Muscle of back (tissue), 13 donors: ENCODE measurements at places on chromosomes 5 and 9. TPM values are rescaled to one million over a fixed set of nuclear protein-coding genes. Genes with fewer than 3 reads are reported as not detected.

DNA sequence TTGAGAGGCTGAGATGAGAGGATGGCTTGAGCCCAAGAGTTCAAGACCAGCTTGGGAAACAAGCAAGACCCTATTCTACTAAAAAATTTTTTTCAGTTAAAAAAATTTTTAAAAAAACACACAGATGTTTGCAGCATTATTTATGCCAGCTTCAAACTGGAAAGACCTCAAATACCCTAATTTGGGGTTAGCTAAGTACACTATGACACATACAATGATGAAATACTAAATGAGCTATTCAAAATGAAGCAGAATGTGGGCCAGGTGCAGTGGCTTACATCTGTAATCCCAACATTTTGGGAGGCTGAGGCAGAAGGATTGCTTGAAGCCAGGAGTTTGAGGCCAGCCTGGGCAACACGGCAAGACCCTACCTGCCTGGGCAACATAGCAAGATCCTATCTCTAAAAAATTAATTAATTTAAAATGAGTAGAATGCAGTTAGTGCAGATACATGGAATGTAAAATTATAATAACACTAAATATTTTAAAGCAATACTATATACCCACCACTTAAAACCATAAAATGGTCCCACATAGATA lies 44.9 kb downstream of the LHFPL2 start:
- DNase-seq: no peak

DNA sequence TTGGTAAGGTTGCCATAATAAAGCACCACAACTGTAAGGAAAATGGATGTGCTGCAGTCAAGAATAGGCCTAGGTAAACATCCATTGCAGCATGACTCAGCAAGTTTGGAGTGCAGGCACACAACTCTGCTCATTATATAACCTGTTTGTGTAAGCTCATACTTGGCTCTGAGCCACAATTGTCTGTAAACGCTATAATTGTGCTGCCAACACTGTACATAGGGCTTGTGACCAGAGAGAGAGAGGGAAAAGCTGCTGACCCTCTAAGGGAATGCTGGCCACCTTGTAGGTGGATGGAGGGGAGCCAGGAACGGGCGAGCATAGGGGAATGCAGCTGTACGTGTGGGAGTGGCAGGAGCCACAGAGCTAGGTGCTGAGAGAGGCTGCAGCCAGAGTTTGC lies 2186.5 kb upstream of the ACO1 start:
- no peak for DNase-seq

DNA sequence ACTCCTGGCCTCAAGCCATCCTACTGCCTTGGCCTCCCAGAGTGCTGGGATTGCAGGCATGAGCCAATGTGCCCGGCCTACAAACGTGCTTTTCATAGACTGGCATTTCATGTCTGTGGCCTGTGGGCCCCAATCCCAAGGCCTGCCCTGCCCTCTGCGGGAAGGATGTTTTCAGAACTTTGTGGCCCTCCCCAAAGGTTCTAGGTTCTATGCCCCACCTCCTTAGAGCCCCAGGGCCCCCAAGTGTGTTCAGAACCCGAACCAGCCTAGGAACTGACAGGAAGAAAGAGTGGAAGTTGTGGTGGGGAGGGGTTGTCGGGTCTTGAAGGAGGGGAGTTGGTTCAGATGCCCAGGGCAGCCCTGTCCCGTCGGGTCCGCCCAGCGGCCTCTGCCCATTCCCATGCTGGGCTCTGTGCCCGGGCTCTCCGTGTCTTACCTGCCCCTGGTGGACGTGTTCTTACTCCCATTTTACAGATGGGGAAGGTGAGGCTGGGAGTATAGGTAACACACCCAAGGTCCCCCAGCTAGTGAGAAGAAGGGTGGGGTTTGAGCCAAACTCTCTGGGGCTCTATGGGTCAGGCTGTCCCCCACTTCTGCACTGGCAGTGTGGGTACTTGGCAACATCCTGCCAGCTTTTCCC lies 175.8 kb upstream of the IER5L start:
- no peak for DNase-seq

DNA sequence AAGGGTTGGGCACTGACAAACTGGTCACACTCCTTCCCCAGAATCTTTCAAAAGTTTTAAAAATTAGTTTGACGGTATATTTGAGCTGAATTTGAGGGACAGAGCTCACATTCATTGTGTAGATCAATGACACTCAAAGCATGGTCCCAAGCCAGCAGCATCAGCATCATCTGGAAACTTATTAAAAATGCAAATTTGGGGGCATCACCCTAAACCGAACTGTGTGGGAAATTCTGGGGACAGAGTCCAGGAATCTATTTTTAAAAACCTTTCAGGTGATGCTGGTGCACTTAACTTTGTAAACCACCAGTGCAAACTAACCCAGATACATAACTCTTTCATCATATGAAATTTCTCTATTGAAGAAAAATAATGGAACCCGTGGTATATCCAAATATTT lies 58.1 kb upstream of the MTAP start:
- no peak for DNase-seq

- DNase-seq: no peak
These were observed 36.4 kb downstream of the LARP1 start for GRCh38 chr5:154791535-154791934.

DNA sequence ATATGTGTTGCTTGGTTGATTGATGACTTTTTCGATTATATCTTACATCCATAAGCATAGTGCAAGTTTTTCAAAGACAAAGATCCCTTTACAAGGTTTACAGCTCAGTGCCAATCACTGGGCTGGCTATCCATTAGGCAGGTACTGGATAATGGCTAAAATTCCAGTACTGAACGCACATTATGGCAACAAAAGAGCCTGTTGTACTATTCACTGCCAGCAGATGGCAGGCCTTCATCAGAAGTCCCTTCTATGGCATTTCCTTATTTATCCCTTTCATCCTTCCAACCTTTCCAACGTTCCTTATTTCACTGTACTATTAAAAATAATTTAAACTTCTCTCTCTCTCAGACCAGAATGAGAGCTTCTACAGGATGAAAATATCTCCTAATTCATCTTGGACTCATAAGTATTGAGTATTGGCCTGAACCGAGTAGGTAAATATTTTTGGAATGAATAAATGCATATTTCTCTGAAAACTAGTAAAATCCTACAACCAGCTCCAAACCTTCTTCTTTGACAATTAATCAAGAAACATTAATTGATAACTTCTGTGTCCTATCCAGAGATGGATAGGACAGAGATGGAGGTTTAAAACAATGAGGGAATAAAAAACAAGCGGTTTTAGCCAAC lies 6.7 kb upstream of the WNT8A start:
- DNase-seq: peak; percentile 78

GRCh38 chr5:107979900-107980299 lies 309.2 kb upstream of the EFNA5 start:
- DNase-seq: no peak

GRCh38 chr5:171261904-171262303 lies 47.1 kb upstream of the TLX3 start:
- DNase-seq: no peak

- no peak for DNase-seq
These were observed 409.9 kb upstream of the EDIL3 start for GRCh38 chr5:84794486-84795035.

- DNase-seq: no peak
These were observed 8.1 kb downstream of the PRDM12 start for GRCh38 chr9:130672466-130672865.

- no peak for DNase-seq
These were observed 28.7 kb downstream of the DHX29 start for GRCh38 chr5:55278778-55279177.

DNA sequence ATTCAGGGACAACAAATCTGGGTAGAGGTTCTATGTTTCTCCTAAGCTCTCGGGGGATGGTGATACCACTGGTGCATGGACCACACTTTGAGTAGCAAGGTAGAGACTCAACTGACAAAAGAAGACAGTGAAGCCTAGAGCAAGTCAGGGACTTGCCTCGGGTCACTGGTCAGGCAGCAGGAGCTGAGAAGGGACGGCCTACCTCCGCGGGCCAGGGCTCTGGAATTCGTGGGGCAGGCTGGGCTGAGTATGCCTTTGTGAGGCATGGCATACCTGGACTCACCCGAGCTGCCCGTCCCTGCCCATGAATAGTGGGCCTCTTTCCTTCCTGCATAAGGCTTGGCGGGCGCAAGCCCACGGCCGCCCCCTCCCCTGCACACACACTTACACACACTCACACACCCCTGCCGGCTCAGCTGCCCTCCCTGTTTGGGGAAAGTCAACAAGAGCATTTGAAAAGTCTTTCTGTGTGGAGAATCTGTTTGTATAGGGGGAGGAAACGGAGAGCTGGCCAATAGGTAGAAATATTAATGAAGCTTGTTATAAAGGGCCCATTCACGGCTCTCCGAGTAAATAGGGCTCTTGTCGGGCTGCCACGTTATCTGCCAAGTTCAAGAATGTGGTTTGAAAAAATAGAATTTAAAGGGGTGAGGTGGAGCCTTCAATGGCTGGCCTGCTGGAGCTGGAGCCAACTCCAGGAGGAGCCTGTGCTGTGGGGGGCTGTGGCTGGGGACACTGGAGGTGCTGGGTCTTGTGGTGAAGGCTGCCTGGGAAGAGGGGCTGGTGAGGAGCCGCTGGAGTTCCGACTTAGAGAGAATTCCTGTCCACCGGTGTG lies 19.1 kb upstream of the KIF12 start:
- no peak for DNase-seq

- peak; percentile 39 for DNase-seq
These were observed 100.1 kb upstream of the DHFR start for GRCh38 chr5:80754900-80755299.

DNA sequence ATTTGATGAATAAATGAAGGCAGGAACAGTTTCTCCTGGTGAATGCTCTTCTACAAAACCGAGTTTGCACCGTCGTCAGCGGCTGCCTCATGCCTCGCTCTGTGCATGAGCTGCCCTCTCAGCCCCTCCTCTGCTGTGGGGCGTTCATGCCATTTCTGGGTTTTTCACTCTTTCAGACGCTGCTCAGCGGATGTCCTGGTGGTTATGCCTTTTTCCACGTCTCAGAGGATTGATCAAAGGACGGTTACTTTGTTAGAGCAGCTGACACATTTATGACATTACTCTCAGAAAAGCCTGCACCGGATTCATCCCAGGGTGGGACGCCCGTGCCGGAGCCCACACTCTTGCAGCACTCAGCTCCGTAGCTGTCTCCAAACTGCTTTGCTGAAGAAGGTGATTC lies 195.9 kb upstream of the PPP1R26 start:
- DNase-seq: no peak

GRCh38 chr5:115463983-115464382 lies 80.6 kb downstream of the FEM1C start:
- peak; percentile 64 for DNase-seq

DNA sequence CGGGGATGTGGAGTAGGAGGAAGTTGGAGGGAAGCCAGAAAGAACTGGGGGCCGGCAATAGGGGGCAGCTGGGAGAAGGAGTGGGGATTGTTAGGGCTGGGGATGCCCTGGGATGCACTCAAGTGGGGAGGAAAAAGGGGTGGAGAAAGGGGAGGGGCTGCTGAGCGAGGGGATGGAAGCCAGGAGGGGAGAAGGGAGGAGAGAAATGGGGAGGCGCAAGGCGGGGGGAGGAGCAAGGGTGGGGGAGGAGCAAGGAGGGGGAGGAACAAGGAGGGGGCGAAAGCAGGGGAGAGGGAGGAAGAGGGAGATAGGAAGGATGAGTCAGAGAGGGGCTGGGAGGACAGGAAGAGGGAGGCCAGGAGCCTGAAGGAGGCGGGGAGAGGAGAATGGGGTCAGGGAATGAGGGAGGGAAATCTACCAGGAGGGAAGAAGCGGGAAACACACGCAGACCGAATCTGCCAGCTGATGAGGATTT lies 1.6 kb downstream of the IRX4 start:
- DNase-seq: no peak

- DNase-seq: no peak
These were observed 174.7 kb upstream of the FBXL17 start for GRCh38 chr5:108556441-108557145.

DNA sequence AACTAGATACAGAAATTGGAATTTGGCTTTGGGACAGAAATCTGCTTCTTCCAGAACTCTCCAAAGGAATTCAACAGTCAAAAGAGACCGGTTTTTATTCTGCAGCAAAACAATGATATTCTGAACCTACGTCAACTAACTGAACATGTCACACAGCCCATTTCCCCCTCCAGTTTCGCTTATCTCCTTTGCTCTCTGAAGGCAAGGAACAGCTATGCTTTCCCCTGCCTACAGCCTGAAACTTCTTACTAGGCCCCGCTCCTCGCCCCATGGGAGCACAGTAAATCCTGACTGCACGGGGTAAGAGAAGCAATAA lies 488 bp downstream of the SKIC3 start:
- no peak for DNase-seq

GRCh38 chr5:91176288-91177016 lies 206.7 kb downstream of the ARRDC3 start:
- no peak for DNase-seq

DNA sequence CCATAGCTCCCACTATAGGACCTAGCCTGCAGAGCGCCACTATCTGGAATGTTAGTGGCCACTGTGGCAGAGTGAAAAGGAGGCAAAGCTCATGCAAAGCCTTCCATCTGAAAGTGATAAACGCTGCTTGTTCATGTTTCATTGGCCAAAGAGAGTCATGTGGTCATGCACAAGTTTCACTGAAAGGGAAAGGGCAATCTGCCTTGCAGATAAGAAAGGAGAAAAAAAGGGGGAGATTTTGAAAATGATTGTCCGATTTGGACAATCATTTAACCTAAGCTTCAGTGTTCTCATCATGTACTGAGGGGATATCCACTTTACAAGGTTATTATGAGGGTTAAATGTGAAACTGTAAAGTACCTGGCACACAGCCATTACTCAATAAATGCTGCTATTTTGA lies 9.0 kb upstream of the MOB3B start:
- DNase-seq: no peak

- no peak for DNase-seq
These were observed 29.9 kb upstream of the HMHB1 start for GRCh38 chr5:143781993-143782520.

- DNase-seq: peak; percentile 31
These were observed 51.0 kb downstream of the FKTN start for GRCh38 chr9:105608721-105609598.

The ANKRD34B gene
- not detected for polyA plus RNA-seq

The GRPEL2 gene
- 15.1 TPM for polyA plus RNA-seq

The STK32A gene
- 1.7 TPM for polyA plus RNA-seq

The PCDHGB6 gene
- polyA plus RNA-seq: 3.6 TPM

The MZB1 gene
- 0.69 TPM for polyA plus RNA-seq

The TNC gene
- polyA plus RNA-seq: 45.8 TPM

The SLC38A9 gene
- 11.8 TPM for polyA plus RNA-seq

The PCDHGB7 gene
- polyA plus RNA-seq: 7.4 TPM

The ACSL6 gene
- 0.52 TPM for polyA plus RNA-seq

The MEIKIN gene
- not detected for polyA plus RNA-seq

The ADRB2 gene
- 2.1 TPM for polyA plus RNA-seq

The MEF2C gene
- 1,011 TPM for polyA plus RNA-seq

The MRRF gene
- polyA plus RNA-seq: 33.1 TPM

The FKBP15 gene
- polyA plus RNA-seq: 19.1 TPM

The HARS2 gene
- polyA plus RNA-seq: 20.5 TPM

The GDF9 gene
- 1.1 TPM for polyA plus RNA-seq
